Heart left ventricle (tissue), 16 donors: ENCODE measurements at places on chromosomes 2 and 18. TPM values are rescaled to one million over a fixed set of nuclear protein-coding genes. Genes with fewer than 3 reads are reported as not detected.

The ADD2 gene
- total RNA-seq, result 0.49 TPM

The CHRNG gene
- not detected for total RNA-seq

The GPR39 gene
- not detected for total RNA-seq

The SH3RF3 gene
- total RNA-seq, result 11.4 TPM

The SULT1C2 gene
- not detected for total RNA-seq

The NT5C1B gene
- not detected for total RNA-seq

The C2orf80 gene
- total RNA-seq, result not detected

The SMAD7 gene
- total RNA-seq, result 20.3 TPM

The RAB6D gene
- total RNA-seq, result not detected

- H3K36me3 ChIP-seq, result no peaks in the 10 kb centered on the region
- H3K27me3 ChIP-seq, result no peaks in the 10 kb centered on the region
- no peak for DNase-seq
- H3K27ac ChIP-seq, result peak overlapping the region; percentile 19
- H3K4me3 ChIP-seq, result peak overlapping the region; percentile 24
Observed at GRCh38 chr18:24986666-24987302, 365.2 kb downstream of the ZNF521 start.

DNA sequence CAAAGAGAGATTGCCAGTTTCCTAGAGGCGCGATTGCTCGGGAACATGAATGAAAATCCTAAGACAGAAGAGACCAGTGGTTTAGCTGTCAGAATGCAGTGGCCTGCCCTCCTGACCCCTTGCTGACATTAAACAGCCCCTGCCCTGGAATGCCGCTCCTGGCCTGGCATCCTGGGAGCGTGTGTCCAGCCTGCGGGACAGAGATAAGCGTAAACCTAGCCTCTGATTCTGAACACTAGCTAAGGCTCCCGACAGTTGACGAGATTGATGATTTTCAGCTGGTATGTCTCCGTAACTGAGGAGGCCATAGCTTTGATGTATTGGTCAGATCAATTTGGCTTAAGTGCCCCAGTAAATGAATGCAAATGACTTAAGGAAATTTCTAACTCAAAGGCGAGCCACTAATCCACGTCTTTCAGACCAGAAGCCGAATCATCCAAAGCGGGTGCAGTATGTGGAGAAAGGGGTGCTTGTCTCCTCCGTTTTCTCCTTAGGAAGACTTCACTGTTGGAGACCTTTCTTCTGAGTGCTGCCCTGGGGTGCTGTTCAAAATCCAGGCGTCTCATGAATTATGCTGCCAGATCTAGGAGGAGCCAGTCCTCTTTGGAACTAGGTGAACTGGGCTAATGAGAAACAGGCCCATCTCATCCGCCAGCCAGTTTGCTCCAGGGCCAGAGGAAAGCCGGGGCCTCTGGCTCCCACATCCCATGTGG lies 142.5 kb upstream of the L3MBTL4 start:
- no peak overlapping the region for H3K27ac ChIP-seq
- H3K36me3 ChIP-seq, result no peaks in the 10 kb centered on the region
- peaks cover 3% of the 10 kb centered on the region for H3K27me3 ChIP-seq
- DNase-seq, result no peak

DNA sequence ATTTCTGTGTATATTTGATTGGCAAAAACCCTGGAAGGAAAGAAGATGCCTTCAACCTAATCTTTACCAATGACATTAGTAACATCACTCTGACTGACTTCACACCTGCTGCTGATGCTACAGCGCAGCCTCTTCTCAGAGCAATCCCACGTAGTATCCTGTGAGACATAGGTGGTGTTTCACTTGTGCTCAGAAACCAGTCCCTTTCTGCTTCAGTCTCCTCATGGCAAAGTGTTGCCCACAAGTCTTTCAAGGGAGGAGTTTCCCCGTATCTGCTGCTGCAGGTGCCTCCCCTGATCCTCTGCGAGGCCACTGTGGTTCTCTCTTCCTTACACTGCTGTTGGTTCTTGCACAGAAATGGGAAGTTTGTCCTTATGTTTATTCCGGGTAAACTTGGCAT lies 433.2 kb upstream of the TNP1 start:
- DNase-seq, result no peak
- peaks cover 22% of the 10 kb centered on the region for H3K4me1 ChIP-seq
- H3K4me3 ChIP-seq, result no peak overlapping the region
- H3K27me3 ChIP-seq, result no peaks in the 10 kb centered on the region
- H3K36me3 ChIP-seq, result no peaks in the 10 kb centered on the region
- no peak overlapping the region for H3K27ac ChIP-seq

DNA sequence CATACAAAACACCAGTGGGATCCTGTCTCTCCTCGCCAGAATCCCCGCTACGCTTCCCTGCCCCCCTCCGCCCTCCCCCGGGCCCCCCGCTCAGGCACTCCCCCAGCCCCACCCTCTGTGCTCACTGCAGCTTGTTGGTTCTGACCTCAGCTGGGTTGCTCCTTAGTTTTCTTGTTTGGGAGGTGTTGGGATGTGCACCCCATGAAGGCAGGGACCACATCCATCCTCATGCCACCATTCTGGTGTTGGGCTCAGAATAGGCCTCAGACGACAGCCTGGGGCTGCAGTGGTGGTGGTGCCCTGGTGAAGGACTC lies 4.6 kb downstream of the SNED1 start:
- H3K4me3 ChIP-seq, result no peak overlapping the region
- H3K4me1 ChIP-seq, result peaks cover 21% of the 10 kb centered on the region

DNA sequence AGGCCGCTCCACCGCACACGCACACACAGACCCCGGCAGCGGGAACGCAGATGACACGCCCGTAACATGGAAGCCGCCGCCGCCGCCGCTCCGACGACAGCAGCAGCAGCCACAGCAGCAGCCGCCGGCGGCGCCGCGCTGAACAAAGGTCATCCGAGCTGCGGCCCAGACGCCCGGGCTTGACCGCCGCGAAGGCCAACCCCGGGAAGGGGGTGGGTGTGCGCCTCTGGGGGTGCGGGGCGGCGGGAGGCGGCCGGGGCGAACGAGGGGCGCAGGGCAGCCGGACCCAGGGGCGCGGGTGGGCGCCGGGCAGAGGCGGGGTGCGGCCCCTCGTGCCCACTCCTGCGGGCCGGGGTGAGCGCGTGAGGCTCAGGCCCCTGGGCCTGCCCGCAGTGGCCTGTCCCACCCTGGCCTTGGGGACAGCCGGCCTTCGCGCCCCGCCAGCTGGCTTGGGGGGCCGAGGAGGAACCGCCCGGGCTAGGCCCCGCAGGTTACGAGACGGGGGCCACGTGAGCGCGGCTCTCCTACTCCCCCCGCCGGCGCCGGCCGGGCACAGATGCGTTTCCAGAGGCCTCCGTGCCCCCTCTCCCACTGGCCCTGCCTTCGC lies 1.0 kb upstream of the ZNF532 start:
- H3K4me1 ChIP-seq, result peaks cover 48% of the 10 kb centered on the region
- peak; percentile 59 for DNase-seq
- H3K27ac ChIP-seq, result peak overlapping the region; percentile 98
- peaks cover 4% of the 10 kb centered on the region for H3K36me3 ChIP-seq
- H3K4me3 ChIP-seq, result peak overlapping the region; percentile 29
- no peaks in the 10 kb centered on the region for H3K27me3 ChIP-seq

DNA sequence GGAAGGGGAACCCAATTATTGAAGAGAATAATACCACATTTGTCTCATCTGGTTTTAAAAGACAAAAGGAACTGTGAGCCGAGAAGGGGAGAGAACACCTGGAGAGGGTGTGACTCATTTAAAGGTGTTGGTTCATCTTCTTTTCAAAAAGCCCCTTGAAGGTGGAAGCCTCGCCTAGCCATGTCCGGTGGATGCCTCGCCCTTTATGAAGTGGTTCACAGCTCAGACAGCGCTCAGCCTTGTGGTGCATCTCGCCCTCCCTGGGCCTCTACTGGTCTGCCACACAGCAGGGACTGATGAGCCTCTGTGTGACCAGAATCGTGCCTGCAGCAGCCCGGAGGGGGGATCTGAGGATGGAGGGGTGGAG lies 290.0 kb upstream of the CXCR4 start:
- DNase-seq, result no peak
- no peaks in the 10 kb centered on the region for H3K27me3 ChIP-seq
- no peak overlapping the region for H3K27ac ChIP-seq
- H3K36me3 ChIP-seq, result no peaks in the 10 kb centered on the region

DNA sequence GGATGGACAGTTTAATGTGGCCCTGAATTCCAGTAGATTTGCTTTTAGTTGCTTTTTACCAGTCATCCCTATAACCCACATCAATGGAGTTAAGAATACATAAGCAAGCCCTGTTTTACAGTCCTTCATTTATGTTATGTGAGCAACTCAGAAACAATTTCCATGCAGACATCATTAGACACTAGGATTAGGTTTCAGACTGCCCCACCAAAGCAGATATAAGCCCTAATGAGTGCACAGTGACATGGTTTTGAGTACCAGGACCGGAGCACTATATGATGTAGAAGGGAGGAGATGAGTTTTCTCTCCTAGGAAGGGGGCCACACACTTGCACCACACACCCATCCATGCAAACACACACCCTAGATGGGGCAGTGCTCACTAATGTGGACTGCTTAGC lies 15.5 kb downstream of the KCNS3 start:
- no peak overlapping the region for H3K4me3 ChIP-seq
- H3K27me3 ChIP-seq, result no peaks in the 10 kb centered on the region
- H3K36me3 ChIP-seq, result no peaks in the 10 kb centered on the region
- no peaks in the 10 kb centered on the region for H3K4me1 ChIP-seq

- no peaks in the 10 kb centered on the region for H3K27me3 ChIP-seq
- no peak overlapping the region for H3K4me3 ChIP-seq
- H3K4me1 ChIP-seq, result no peaks in the 10 kb centered on the region
Observed at GRCh38 chr2:45674035-45674816, 22.8 kb downstream of the PRKCE start.

GRCh38 chr2:120522151-120522751 lies 176.3 kb downstream of the INHBB start:
- DNase-seq, result peak; percentile 58
- no peaks in the 10 kb centered on the region for H3K36me3 ChIP-seq
- H3K4me3 ChIP-seq, result no peak overlapping the region
- no peak overlapping the region for H3K27ac ChIP-seq
- peaks cover 19% of the 10 kb centered on the region for H3K4me1 ChIP-seq

DNA sequence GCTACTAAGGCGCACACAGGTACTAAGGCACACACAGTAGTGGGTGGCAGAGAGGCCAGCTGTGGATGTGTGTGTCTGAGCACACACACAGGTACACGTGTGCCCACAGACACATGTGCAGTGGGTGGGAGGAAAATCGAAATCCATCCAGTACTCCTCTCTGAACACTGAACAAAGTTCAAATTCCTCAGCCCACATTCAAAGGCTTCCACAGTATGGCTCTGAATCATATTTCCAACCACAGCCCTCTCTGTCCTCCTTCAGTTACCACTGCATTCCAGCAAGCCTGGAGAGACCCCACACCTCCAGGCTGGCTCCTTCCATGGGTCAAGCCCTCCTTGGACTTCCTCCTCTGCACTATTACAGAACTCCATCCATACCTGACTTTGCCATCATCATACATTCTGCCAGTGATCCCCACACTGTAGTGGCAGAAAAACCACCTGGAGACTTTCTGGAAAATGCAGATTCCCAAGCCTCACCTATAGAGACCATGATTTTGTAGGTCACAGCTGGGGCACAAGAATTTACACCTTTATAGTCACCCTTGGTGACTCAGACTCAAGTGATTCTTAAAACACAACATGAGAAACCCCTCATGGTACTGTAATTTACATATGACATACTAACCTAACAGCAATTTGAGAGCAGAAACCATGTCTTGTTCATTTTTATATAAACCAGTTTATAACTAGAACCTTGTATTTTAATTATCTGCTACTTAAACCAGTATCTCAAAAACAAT lies 31.4 kb downstream of the EPG5 start:
- H3K27ac ChIP-seq, result no peak overlapping the region
- H3K27me3 ChIP-seq, result no peaks in the 10 kb centered on the region
- no peaks in the 10 kb centered on the region for H3K4me1 ChIP-seq

DNA sequence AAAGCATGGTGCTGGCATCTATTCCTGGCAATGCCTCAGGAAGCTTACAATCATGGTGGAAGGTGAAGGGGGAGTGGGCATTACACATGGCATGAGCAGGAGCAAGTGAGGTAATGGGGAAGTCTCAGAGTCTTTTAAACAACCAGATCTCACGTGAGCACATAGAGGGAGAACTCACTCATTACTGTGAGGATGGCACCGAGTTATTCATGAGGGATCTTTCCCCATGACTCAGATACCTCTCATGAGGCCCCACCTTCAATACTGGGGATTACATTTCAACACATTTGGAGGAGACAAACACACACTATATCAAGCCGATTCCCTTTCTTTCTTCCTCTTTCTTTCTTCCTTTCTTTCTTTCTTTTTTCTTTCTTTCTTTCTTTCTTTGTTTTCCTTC lies 47.9 kb upstream of the FANCL start:
- no peaks in the 10 kb centered on the region for H3K27me3 ChIP-seq
- H3K4me3 ChIP-seq, result no peak overlapping the region
- H3K4me1 ChIP-seq, result no peaks in the 10 kb centered on the region
- no peaks in the 10 kb centered on the region for H3K36me3 ChIP-seq

DNA sequence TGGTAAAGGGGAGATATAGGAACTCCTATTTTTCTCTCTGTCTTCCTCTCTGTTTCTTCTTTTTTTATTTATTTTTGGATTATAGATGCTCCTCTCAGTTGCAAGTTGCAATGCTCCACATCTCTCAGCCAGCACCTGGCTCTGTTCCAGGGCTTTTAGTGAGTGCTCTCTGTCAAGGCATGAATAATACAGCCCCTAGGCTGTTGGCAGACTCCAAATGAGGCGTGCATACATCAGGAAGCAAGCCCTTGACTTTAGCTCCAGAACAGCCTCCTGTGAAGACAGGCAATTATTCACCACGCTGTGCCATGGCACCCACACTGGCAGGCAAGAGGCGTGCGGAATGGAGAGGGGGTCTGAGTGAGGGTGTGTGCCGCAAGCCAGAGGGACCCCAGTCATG lies 228.1 kb upstream of the PXDN start:
- H3K27me3 ChIP-seq, result no peaks in the 10 kb centered on the region
- no peaks in the 10 kb centered on the region for H3K36me3 ChIP-seq
- no peak overlapping the region for H3K4me3 ChIP-seq
- no peak overlapping the region for H3K27ac ChIP-seq
- no peak for DNase-seq

GRCh38 chr2:23213196-23213595 lies 171.8 kb upstream of the KLHL29 start:
- H3K27ac ChIP-seq, result no peak overlapping the region
- no peaks in the 10 kb centered on the region for H3K36me3 ChIP-seq
- no peak overlapping the region for H3K4me3 ChIP-seq

GRCh38 chr18:48032876-48033789 lies 102.7 kb upstream of the SMAD2 start:
- no peak overlapping the region for H3K27ac ChIP-seq
- peaks cover 6% of the 10 kb centered on the region for H3K4me1 ChIP-seq
- no peaks in the 10 kb centered on the region for H3K27me3 ChIP-seq
- no peak overlapping the region for H3K4me3 ChIP-seq

DNA sequence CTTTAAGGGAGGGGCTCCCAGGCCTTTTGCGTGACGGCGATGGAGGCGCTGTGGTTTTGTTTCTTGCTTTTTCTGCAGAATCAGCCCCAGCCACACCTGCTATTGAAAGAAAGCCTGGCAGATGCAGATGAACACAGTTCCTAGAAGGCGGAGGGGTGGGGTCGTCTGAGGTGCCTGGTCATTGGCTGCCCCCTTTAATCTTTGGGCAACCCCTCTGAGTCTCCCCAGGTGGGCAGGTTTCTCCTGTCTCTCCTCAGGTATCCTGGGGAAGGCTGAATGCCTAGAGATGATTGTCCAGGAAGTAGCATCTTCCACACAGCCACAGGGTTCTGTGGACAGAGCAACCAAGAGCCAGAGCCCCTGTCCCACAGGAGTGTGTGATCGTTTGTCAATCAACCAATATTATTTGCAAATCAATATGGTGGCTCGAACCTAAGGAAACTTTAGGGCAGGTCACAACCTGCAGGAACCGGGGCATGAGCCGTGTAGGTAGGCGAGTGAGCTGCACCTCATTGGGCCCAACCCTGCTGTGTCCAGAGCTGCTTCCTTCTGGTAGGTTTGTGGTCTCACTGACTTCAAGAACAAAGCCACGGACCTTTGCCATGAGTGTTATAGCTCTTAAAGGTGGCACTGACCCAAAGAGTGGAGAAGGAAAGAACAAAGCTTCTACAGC lies 104.3 kb downstream of the NDUFA10 start:
- no peak overlapping the region for H3K27ac ChIP-seq
- no peaks in the 10 kb centered on the region for H3K36me3 ChIP-seq
- peaks cover 9% of the 10 kb centered on the region for H3K4me1 ChIP-seq
- DNase-seq, result no peak
